ENCODE measurements at places on chromosomes 12 and 14.

GRCh38 chr14:105419195-105420091 lies at the start of gene MTA1:
MTA1 (plus strand) TSS chr14:105419827; CDS start chr14:105420036, 209 bp downstream.
- peak; percentile 87 for DNase-seq

- peak; percentile 90 for DNase-seq
Observed at GRCh38 chr14:103520657-103521437, 1.8 kb downstream of the CKB start.

DNA sequence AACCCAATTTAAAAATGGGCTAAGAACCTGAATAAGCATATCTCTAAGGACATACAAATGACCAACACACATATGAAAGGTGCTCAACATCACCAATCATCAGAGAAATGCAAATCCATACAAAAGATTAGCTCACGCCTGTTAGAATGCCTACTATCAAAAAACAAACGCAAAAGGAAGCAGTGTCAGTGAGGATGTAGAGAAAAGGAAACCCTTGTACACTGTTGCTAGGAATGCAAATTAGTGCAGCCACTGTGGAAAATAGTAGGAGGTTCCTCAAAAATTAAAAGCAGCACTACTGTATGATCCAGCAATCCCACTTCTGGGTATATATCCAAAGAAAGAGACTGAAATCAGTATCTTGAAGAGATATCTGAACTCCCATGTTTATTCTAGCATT lies 133.0 kb downstream of the CPNE8 start:
- DNase-seq: no peak

GRCh38 chr12:77435446-77436091 lies 370.2 kb upstream of the E2F7 start:
- DNase-seq: no peak

DNA sequence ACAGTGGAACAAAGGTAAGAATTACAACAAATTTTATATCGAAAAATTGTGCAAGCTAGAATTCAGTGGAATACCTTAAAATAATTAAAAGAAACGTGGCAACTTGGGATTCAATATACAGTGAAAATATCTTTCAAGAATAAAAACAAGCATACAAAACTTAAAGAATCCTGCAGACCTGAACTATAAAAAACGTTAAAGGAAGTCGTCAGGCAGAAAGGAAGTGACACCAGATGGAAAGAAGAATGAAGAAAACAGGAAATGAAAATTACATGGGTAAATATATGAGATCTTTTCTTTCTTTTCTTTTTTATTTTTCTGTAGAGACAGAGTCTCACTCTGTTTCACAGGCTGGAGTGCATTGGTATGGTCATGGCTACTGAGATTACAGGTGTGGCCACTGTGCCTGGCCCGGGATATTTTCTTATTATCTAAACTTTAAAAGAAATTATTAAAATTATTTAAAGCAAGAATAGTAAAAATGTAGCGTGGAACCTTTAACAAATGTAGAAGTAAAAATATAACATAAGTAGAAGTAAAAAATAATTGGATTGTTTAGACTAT lies 4.7 kb downstream of the MGP start:
- DNase-seq: no peak

DNA sequence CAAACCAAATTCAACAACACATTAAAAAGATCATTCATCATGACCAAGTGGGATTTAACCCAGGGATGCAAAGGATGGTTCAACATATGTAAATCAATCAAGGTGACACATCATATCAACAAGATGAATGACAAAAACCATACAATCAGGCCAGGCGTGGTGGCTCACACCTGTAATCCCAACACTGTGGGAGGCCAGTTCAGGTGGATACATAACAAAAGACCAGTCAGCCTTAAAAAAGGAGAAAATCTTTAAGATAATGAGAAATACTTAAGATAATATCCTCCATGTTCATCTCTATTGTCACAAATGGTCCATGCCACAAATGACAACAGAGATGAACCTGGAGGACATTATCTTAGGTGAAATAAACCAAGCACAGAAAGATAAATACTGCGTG lies 12.4 kb downstream of the L2HGDH start:
- no peak for DNase-seq

DNA sequence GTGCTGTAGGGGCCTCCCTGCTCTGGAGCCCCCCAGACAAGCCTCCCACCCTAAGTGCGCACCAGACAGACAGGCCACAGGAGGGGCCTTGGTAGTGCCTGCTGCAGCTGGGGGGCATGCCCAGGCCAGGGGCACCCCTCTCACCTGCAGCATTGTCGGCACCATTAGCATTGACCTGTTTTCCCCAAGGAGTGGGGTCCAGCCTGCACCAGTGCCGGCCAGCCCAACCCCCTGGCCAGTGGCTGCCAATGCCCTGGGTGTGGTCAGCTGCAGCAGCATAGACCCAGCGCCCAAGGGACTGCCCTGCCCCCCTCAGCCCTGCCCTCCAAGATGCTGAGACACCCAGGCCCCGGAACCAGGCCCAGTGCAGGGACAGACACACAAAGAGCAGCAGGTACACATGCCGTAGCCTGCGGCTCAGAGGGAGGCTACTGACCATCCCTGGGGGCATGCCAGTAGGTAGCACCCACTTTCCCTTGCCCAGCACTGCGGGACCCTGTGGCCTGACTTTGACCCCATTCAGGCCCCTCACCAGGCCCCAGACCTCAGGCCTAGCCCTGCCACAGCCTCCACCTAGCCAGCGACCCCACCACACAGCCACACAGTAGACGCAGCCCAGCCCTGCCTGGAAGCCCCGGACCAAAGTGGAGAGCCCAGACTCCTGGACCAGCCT lies 1.0 kb downstream of the AHNAK2 start:
- DNase-seq: no peak

DNA sequence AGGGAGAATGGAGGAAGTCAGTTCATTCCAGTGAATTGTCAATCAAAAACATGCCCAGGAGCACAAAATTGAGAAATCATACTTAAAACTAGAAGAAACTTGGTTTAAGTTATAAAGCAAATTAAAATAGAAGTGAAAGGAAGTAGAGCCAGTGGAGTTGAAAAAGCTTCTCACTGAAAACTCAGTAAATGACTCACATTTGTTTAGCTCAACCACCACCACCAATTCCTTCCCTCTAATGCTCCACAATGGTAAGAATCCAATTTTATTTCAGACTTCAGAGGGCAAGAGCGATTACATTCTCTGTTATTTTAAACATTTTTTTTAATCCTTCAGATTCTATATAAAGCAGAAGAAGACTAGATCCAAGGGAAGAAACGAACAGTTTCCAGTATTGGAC lies 19.4 kb downstream of the UTP20 start:
- DNase-seq: no peak

- no peak for DNase-seq
Observed at GRCh38 chr14:99134516-99135046, 137.4 kb downstream of the BCL11B start.

DNA sequence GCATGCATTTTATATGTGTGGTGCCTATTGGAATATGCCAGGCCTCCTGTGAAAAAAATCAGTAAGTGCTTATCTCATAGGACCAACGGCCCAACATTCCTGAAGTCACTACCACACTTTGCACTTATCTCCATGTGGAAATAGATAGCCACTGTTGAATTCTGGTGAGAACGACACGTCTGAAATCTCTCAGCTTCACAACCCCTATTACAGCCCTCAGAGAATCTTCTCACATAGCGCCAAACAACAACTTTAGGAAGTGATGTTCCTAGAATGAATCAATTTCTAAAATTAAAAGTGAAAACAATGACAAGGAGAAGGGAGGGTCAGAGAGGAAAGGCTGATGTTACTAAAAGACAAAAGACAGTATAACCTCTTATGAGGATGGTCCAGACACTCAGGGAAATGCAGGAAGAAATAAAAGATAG lies 270.8 kb upstream of the BTG1 start:
- no peak for DNase-seq

DNA sequence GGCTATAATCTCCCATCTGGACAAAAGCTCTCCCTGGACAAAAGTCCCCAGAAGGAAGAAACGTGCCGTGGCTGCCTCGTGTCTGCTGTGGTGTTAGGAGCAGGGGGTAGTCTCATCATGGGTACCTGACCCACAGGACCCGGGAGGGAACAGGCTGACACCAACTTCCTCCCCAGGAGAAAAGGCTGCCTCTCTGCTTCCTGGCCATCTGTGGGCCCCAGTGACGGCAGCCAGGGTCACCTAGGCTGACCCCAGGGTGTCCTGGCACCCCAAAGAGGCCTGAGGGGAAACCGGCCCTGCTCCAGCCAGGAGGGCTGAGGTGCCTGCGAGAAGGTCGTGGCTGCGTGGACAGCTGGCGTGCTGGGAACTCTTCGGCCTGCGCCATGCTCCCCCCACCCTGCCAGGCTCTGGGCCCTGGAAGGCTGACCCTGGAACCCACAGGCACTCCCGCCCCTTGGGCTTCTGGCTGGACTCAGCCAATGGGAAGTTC lies 133.9 kb downstream of the RFLNA start:
- DNase-seq: no peak

- peak; percentile 82 for DNase-seq
Observed at GRCh38 chr12:89707703-89708564, 704 bp downstream of the ATP2B1 start.

DNA sequence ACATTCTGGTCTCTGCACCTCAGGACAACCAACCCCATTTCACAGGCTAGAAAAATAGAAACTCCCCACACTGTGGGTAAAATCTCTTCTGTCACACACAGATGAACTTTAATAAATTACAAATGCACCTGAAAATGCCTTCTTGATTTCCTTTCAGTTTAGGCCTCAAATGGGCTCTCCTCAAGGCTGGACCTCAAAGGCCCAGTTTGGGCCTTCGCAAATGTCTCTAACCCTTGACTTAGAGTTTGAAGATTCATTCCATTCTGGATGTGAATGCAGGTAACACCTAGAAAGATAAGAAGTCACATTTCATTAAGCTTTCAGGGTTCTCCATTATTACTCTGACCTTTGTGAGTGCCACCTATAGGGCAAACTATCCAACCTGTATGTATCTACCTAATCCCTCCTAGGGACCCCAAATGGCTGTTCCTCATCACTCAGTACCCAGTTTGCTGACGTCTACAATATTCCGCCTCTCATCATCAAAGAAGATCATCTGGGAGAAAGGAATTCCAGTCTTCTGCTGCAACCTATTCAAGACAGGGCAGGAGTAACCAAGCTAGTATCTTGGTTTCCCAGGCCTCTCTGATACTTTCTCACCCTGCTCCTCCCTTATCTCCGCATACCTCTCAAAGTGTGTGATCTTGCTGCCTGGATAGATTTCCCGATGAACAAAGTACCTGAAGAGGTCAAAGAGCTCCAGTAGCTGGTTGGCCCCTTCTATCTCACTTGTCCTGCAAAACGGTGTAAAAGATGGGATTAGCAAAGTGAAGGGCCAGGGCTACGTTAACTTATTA lies 776 bp upstream of the CHMP4A start:
- no peak for DNase-seq

- DNase-seq: peak; percentile 90
Observed at GRCh38 chr12:29103539-29103974, 45.5 kb upstream of the FAR2 start.

DNA sequence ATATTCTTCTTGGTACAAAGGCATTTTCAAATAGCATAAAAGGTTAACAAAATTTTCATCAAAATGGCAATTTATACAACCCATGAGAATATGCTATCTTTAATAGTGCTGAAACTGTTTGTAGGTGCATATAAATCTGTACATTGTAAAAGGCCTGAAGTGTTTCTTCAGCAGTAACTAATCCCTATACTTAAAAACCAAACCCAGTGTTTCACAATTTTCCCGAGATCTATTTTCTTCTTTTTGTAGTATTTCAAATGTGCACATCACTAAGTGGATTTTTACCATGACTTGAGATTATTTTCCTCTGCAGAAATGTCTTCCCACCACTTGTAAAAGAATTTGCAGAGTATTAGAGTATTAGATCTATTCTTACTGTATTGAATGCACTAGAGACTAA lies 76.5 kb downstream of the FERMT2 start:
- no peak for DNase-seq

- no peak for DNase-seq
Observed at GRCh38 chr14:93665169-93665568, 123.1 kb downstream of the PRIMA1 start.

DNA sequence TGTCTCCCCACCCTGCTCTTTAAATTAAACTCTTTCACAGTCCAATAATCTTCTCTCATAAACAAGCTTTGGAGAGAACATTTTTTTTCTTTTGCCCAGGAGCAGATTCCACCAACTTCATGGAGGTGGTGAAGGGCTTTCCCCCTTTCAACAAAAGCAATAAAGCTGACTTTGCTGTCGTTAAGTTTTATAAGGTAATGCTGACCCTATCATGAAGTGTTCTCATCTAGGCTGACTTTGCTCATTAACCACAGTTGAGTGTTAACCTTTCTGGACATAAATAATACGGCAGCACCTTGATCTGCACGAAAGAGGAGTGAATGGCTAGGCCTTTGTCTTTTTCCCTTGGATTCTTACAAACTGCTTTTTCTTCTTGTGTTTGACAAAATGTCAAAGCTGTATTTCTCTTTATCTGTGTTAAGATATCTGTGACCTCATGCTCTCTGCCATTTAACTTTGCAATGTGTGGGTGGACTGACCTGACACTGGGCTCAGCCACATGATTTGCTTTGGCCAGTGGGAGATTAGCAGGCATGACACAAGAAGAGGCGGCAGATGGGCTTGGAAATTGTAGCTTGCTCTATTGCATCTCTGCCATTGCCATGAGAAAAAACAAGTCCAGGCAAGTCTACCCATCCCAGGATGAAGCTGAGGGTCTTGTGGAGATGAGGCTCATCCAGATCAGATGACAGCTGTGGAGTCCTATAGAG lies 470.9 kb upstream of the CCDC196 start:
- DNase-seq: no peak

DNA sequence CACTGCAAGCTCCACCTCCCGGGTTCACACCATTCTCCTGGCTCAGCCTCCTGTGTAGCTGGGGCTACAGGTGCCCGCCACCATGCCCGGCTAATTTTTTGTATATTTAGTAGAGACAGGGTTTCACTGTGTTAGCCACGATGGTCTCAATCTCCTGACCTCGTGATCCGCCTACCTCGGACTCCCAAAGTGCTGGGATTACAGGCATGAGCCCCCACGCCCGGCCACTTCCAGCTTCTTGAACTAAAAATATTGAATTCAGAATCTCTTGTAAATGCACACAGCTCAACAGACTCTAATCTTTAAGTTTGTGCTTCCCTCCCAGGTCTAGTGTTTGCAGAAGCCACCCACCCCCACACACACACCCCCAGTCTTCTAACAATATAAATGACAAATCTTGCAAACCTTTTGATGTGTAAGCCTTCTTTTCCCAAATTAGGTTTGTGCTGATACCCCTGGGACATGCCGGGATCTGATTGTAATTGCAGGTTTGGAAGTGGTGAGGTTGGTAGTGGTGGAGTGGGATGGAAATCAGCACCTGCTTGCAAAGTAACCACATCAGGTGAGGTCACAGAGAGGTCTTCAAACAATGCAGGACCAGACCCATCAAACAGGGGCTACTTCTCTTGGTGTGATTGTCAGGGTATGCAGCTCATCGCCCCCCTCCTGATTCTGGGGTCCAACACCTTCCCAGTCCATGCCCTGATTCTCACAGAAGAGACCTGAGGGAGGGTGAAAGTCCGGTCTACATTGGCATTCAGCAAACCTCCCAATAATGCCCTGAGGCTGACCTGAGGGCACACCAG lies 51.4 kb upstream of the GPR132 start:
- no peak for DNase-seq

DNA sequence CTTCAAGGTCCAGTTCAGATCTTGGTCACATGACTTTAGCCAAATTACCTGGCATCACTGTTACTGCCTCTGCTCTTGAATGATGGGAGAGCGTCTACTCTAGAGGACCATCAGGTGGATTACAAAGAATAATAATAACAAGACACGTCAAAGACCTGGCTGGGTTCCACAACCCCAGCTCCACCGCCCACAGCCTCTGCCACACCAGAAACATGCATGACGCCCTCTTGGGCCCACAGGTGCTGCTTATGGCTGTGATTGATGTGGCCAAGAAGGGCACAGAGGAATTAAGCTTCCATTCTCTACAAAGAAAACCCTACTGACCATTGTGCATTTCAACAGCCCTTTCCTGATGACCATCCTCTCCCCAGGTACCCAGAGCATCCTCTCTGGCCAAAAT lies 18.2 kb downstream of the SERPINA3 start:
- no peak for DNase-seq

Data from activated CD4-positive, alpha-beta T cell treated with anti-CD3 and anti-CD28 coated beads, Interleukin-2, amount 10 ng/mL, durations not matched to agents 24 days and 14 days (primary cell).